Activated naive CD8-positive, alpha-beta T cell treated with anti-CD3 and anti-CD28 coated beads for 36 hours (primary cell): ENCODE measurements at places on chromosomes 7 and 10. TPM values are rescaled to one million over a fixed set of nuclear protein-coding genes. Genes with fewer than 3 reads are reported as not detected.

GRCh38 chr7:123975084-123975483 lies 50.0 kb downstream of the SPAM1 start:
- no peak for DNase-seq

DNA sequence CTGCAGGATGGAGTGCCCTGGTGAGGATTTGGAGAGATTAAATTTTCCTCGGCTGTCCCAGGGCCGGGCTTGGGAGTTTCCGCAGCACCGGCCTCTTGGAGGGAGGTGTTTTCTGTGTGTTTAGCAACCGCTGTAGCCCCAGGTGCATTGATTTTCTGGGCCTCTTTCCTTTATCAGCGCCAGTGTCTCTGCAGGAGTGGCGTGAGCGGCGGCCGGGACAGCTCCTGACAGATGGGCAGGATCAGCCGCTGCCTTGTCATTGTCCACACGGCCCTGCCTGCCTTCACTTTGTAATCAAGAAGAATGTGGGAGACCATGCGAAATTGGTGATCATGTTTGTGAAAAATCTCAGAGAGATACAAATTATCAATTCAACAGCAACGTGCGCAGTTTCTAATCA lies 32.4 kb downstream of the NKX6-2 start:
- no peak for DNase-seq

GJD4 gene
- total RNA-seq = not detected

- no peak for DNase-seq
Observed at GRCh38 chr7:104908636-104909035, 105.4 kb upstream of the KMT2E start.

GRCh38 chr7:131034166-131034881 lies 293.4 kb upstream of the MKLN1 start:
- no peak for DNase-seq

CFTR gene
- not detected for total RNA-seq

DNA sequence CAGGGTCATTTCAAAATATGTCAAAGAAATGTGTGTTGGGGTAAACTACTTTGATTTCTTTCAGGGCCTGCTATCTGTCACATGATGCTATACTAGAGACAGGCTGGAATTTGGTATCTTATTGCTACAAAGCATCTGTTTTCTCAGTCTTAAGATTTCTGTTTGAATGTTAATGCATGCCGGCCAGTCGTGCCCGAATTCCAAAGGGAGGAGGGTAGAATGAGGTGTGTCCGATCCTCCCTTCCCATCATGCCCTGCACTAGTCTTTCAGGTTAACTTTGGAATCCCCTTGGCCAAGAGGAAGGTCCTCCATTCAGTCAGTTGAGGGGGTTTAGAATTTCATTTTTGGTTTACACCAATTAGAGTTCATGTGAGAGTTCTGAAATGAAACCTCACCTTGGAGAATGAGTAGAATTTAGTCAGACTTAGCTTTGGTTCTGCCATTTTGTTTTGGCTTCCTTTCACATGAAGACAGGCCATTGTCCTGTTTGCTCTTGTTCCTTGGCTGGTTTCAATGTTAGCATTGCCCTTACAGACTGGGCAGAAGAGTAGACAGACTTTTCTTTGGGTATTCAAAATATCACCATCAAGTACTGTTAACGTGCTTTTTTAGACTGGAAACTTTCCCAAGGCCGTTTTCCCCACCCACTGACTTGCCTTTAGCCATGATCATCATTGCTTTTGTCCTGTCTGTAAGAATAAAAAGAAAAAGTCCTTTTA lies 95.8 kb downstream of the CAMK1D start:
- no peak for DNase-seq

- no peak for DNase-seq
Observed at GRCh38 chr7:39647816-39648215, 24.4 kb downstream of the RALA start.

SPDYE18 gene
- total RNA-seq = not detected

- DNase-seq = no peak
Observed at GRCh38 chr10:47368431-47369180, 15.5 kb downstream of the ZNF488 start.
